ENCODE measurements at places on chromosomes 13 and 19.

- DNase-seq, result no peak
Measured at GRCh38 chr13:93899981-93900380, 579.5 kb downstream of the DCT start.

GRCh38 chr19:30877661-30878113 is 471.5 kb downstream of the TSHZ3 start:
- DNase-seq, result no peak

- no peak for DNase-seq
Measured at GRCh38 chr13:37023871-37024270, 23.3 kb downstream of the EXOSC8 start.

DNA sequence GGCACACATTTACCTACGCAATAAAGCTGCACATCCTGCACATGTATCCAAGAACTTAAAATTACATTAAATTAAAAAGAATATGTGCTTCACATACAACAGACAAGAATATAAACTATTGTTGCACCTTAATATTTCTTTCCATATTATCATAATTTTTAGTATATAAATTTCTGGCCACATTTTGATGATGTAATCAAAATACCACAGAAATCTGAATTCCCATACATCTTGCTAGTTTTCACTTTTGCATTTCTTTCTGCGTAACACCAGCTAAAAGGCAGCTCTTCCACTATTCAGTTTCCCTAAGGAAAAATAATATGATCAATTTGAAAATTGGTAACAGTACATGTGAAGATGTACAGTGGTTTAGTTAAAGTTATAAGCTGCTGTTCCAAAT is 42.6 kb downstream of the FGF14 start:
- DNase-seq, result no peak

DNA sequence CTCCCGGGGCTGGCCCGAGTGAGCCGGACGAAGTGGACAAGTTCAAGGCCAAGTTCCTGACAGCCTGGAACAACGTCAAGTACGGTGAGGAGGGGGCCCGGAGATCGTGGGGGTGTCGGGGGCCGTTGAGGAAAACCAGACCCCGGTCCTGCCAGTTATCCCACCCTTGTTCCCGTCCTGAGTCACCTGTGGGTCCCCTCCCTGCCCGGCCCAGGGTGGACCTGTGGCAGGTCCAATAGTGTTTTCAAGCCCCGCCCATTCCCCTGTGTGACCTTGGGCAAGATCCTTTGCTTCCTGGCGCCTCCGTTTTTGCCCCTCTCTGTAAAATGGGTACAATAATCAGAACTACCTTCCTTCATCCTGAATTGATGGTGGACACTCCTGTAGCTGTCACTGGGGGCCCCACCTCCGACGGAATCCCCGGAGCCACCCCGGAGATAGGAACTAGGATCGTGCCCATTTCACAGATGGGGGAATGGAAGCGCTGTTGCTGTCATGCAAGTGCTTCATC is 593 bp downstream of the ATG4D start:
- DNase-seq, result no peak

GRCh38 chr19:50330365-50331078 is 1.3 kb upstream of the KCNC3 start:
- DNase-seq, result peak; percentile 93

GRCh38 chr13:27772651-27773425 is 19.4 kb upstream of the GSX1 start:
- no peak for DNase-seq

DNA sequence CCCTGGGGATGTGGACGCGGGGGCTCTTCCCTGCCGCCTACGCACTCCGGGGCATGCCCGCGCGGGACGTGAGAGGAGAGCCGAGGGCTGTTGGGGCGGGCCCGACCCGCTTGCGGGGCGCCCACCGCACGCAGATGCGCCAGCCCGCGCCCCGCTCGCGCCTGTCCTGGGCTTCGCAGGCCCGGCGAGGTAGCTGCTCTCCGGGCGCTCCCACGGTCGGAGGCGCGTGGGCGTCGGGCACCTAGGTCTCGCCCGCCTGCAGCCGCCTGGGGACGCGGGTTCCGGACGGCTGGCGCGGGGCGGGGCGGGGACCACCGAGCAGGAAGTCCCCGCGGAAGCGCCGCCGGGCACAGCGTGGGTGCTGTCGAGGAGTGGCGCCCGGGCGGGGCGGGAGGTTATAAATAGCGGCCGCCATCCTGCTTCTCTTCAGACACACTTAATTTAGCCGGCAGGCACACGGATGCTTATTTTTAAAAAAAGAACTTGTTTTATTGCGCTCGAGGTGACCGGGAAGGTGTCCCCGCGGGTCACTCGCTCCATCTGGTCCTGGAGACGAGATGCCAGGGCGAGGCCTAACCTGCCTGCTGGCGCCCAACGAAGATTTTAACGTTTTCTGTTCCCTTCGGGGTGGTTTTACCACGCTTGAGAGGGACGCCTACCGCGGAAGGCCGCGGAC is 561 bp upstream of the GJA3 start:
- DNase-seq, result no peak

- no peak for DNase-seq
Measured at GRCh38 chr19:39403331-39404312, 3.0 kb upstream of the ZFP36 start.

DNA sequence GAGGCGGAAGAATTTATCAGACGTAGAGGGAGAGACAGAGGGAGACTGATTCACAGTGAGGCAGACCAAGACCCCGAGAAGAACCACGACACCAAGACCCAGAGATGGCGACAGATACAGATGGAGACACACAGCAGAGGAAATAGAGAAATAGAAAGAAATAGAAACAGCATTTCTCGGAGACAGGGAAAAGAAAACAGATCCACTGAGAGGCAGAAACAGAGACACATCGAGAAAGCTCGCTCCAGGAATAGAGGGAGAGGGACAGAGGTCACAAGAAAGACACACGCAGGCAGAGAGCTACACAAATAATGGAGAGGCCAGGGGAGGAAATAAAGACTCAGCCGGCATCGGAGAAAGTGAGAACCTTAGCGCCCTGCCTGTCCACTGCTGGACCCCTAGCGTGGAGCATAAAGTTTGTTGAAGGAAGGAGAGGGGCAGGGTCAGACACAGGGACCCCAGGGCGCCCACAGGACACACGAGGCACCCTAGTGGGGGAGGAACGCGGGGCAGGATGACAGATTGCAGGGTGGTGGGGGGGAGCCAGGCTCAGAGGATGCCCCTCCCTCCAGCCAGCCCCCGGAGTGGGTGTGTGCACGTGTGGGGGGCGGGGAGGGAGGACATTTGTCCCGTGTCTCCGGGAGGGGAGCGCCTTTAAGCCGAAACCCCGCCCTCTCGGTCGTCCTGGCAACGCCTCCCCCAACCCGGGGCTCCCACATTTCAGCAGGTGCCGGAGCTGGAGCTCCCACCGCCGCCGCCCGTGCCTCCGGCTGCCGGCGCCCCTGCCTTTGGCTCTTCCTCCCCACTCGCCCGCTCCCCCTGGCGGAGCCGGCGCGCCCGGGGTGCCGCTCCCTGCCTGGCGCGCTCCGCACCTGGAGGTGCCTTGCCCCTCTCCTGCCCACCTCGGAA is at the start of gene PRKCG:
Gene PRKCG (plus strand): TSS at position 716 of the 909 bp plus-strand sequence. CDS start 298 bp downstream, outside the sequence.
- no peak for DNase-seq

- no peak for DNase-seq
Measured at GRCh38 chr13:93872376-93872775, 607.1 kb downstream of the DCT start.

DNA sequence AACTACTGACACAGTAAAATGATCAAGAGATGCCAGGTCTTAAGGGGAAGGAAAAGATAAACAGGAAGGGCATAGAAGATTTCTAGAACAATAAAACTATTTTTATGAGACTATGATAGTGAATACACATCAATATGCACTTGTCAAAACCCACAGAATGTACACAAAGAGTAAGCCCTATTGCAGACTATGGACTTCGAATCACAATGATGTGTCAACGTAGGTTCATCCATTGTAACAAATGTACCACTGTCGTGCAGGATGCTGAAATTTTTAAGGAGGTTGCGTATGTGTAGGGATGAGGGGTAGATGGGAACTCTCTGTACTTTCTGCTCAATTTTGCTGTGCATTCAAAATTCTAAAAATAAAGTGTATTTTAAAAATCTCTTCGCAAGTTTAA is 171.9 kb downstream of the KLF12 start:
- no peak for DNase-seq

DNA sequence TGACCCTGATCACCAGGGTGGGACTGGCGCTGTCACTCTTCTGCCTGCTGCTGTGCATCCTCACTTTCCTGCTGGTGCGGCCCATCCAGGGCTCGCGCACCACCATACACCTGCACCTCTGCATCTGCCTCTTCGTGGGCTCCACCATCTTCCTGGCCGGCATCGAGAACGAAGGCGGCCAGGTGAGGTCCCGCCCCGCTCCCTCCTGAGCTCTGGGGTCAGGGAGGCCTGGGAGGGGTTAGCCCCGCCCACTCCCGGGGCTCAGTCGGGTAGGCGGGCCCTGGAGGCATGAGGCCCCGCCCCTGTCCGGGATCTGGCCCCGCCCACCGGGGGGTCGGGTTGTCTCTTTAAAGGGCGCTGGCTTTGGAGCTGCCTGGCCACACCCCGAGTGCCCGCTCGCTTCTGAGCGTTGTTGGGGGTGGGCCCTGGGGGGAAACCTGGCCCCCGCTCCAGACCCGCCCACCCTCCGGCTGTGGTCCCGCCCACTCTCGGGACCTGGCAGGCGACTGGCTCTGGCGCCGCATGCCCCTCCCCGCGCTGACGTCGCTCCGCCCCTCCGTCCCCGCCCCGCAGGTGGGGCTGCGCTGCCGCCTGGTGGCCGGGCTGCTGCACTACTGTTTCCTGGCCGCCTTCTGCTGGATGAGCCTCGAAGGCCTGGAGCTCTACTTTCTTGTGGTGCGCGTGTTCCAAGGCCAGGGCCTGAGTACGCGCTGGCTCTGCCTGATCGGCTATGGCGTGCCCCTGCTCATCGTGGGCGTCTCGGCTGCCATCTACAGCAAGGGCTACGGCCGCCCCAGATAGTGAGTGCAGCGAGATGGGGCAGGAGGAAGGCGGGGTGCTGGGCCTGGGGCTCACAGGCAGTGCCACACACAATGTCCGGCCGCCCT is 13.1 kb downstream of the DDX39A start:
- DNase-seq, result peak; percentile 64

GRCh38 chr13:20351281-20352022 is 119.3 kb upstream of the GJB6 start:
- DNase-seq, result no peak

- no peak for DNase-seq
Measured at GRCh38 chr13:74115133-74115532, 19.1 kb downstream of the KLF12 start.

DNA sequence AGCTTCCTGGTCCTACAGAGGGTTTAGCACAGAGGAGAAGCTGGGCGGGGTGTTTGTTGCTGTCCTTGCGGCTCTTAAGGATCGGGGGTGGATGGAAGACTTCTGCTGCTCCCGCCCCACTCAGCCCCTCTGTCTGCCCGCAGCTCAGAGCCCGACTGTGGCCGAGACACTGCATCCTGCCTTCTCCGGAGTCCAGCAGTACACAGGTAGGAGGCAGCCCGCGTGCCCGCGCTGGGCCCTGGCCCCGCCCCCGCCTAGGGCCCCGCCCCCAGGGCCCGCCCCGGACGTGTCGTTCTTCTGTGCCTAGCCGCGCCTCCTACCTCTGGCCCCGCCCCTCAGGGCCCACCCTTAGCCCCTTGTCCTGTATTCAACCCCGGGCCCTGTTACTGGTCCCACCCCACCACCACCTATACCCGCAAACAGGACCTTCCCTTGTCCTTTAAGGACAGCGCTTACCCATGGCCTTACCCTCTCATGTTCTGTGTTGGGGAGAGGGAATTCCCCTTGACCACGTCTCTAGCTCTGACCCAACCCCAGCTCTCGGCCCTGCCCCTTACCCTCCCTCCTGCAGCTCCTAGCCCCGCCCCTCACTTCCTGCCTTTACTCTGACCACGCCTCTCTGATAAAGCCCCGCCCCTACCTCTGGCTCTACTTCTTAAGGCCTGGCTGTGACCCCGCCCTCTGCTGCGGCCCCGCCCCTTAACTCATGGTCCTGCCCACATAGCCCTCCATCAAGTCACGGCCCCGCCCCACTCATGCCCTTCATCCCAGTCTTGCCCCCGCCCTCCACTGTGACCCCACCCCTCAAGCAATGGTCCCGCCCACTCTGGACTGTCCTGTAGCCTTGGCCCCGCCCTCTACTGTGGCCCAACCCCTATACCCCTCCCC is 60.5 kb downstream of the CELF5 start:
- DNase-seq, result no peak

GRCh38 chr13:40220299-40220935 is 446.0 kb downstream of the FOXO1 start:
- DNase-seq, result no peak

GRCh38 chr13:53368948-53369347 is 340.3 kb downstream of the OLFM4 start:
- no peak for DNase-seq

- no peak for DNase-seq
Measured at GRCh38 chr19:14632286-14632685, 42.4 kb downstream of the ADGRE3 start.

- DNase-seq, result no peak
Measured at GRCh38 chr13:48505012-48505411, 27.9 kb downstream of the RCBTB2 start.

- no peak for DNase-seq
Measured at GRCh38 chr13:80171096-80171495, 169.8 kb downstream of the SPRY2 start.

GRCh38 chr19:39057615-39058014 is 25.3 kb upstream of the FBXO27 start:
- DNase-seq, result no peak

- DNase-seq, result no peak
Measured at GRCh38 chr13:99352351-99353245, 45.4 kb upstream of the GPR183 start.

DNA sequence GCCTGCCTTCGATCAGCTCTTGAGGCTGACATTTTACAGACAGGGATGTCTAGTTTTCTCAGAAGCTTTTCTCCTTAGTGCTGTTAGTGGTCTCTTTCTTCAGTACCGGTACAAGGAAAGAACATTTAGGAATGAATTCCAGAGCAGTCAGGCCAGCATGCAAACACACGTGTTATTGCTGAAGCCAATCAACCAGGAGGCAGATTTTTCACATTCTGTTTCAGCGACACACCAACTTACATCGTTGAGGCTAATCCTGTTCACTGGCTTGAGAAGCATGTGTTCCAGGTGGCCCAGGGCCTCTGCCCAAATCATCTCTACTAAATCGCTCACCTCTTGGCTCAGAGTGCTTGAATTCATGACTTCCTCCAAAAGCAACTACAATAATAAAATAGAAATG is 19.2 kb downstream of the PARP4 start:
- no peak for DNase-seq

- no peak for DNase-seq
Measured at GRCh38 chr19:461721-462551, 1.1 kb upstream of the SHC2 start.

- DNase-seq, result no peak
Measured at GRCh38 chr19:35495107-35496064, 5.1 kb upstream of the KRTDAP start.

- DNase-seq, result no peak
Measured at GRCh38 chr13:29767006-29767405, 83.4 kb downstream of the UBL3 start.

DNA sequence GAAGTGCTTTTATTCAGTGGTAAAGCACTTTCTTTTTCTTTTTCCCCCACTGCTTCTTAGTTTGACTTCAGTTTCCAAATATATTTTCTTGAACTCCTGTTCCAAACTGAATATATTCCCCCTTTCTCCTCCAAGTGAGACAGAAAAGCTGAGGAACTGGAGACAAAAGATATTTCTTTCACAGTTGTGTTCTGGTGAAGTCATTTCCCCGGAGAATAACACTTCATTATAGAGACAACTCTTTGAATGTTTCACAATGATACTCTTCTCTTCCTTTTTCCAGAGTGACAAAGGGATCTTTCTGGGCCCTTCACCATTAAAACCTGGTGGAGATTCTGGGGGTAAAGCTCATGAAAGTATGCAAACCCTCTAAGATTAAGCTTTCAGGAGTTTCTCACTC is 860.8 kb upstream of the SLITRK5 start:
- DNase-seq, result no peak

- no peak for DNase-seq
Measured at GRCh38 chr19:45863840-45864628, at the start of gene FOXA3. Gene FOXA3, plus strand, starts transcription at chr19:45864326. Its CDS starts 131 bp downstream, at chr19:45864457.
